ENCODE measurements at places on chromosomes 6 and 20.

GRCh38 chr6:43101497-43101896, 25.4 kb downstream of the PTK7 start:
- DNase-seq = no peak

- no peak for DNase-seq
Measured at GRCh38 chr6:116087437-116088027, 13.1 kb upstream of the NT5DC1 start.

- no peak for DNase-seq
Measured at GRCh38 chr20:10661261-10661660, 12.5 kb downstream of the JAG1 start.

- DNase-seq = no peak
Measured at GRCh38 chr6:25834950-25835349, 3.1 kb upstream of the SLC17A1 start.

DNA sequence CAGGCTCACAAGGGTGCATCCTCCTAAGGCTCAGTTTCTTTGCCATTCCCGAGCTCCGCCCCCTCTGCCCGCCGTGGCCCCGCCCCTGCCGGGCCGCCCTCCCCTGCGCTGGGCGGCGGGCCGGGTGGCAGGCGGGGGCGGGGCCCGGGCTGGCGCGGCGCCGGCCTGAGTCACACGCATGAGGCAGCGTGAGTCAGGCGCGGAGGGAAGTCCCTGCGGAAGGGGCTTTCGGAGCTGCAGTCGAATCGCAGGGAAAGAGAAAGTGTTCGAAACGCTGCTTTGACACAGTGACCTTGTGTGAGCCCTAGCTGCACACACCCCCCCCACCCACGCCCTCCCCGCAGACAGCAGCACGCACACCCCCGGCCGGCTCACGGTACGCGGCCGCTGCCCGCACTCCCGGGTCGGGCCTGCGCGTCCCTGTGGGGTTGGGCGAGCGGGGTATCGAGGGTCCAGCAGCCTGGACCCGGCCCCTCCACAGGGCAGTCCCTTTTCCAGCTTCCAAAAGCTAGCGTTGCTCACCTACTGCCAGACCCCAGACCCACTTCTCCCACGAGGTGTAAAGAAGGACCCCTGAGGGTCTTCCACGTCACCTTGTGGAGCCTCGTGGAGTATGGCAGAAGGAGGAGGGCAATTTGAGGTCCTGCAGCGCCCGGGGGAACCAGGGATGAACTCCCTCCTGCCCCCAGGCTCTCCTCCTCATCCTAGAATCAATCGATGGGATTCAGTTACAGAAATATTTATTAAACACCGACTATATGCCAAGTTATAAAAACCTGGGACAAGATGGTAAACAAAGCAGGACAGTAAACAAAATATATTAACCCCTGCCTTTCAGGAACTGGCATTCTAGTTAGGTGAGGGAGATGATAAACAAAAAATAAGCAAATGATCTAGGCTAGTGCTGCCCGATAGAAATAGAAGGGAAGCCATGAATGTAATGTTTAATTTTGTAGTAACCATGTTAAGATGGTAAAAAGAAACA, 12.4 kb upstream of the HMGA1 start:
- DNase-seq = peak; percentile 95

GRCh38 chr6:3273707-3274521, 15.2 kb downstream of the PSMG4 start:
- DNase-seq = no peak

DNA sequence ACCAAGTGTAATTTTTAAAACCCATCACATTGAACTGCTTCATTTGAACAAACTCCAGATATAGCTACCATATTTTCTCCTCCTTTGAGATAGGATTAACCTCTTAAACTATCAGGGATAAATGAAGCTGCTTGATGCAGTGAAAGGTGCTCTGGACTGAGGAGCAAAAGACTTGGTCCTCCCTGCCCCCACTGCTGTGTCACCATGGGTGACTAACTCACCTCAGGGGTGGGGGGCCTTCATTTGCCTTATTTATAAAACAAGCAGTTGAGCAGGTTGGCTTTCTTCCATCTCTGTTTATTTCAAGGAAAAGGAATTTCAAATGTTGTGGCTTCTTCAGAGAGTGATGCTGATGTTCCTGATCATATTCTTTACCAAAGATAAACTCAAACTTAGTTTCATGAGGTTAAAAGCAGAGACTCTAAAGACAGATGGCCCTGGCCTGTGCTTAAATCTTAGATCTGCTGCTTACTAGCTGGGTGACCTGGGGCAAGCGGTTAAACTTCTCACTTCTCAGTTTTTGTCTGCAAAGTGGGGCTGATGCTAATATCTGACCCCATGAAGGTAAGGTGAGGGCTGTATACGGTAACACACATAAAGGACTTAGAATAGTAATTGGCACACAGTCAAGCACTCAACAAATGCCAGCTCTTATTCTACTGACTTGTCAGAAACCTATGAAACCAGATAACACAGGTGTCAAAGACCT, 50.5 kb downstream of the FHL5 start:
- no peak for DNase-seq

Data from stomach (tissue), 19 donors.